ENCODE measurements at places on chromosomes 6 and 20.
A peak's percentile ranks its signal among the peaks of the same experiment; 100 is the strongest.

GRCh38 chr6:50935442-50935841 is 116.8 kb downstream of the TFAP2B start:
- no peak for DNase-seq

DNA sequence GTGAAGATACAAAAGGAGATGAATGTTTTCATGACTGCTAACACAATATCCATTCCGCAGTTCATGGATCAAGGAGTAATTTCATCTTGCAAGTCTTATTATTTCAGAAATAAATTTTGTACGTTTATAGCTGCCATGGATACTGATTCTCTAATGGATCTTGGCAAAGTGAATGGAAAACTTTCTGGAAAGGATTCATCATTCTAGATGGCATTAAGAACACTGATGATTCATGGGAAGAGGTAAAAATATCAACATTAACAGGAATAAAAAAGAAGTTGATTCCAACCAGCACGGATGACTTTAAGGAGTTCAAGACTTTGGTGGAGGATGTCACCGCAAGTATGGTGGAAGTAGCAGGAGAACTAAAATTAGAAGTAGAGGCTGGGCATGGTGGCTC is 2.8 kb downstream of the HUS1B start:
- no peak for DNase-seq

DNA sequence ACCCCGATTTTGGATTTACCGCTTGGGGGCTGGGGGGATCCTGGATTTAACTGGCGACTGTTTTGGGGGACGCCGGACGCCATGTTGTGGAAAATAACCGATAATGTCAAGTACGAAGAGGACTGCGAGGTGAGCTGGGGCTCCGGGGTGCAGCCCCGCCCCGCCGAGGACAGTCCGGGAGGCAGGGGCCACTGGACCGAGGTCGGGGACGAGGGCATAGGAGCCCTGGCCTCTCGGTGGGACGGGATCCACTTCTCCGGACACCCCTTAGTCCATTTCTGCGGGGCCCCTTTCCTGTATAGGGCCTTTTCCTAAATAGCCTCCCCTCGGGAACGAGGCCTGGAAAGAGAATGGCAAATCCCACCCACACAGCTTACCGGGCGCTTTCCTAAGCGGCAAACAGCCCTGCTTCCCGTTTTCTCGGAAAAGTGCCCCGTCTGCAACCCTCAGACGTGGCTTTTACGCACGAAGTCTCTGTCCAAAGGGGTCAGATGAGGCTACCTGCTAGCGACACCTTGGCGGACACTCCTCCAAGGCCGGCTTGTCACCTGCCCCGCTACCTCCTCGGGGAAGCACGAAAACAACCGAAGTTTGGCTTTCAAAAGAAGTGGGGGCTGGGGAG is 469 bp downstream of the TFAP2C start:
- DNase-seq, result no peak

DNA sequence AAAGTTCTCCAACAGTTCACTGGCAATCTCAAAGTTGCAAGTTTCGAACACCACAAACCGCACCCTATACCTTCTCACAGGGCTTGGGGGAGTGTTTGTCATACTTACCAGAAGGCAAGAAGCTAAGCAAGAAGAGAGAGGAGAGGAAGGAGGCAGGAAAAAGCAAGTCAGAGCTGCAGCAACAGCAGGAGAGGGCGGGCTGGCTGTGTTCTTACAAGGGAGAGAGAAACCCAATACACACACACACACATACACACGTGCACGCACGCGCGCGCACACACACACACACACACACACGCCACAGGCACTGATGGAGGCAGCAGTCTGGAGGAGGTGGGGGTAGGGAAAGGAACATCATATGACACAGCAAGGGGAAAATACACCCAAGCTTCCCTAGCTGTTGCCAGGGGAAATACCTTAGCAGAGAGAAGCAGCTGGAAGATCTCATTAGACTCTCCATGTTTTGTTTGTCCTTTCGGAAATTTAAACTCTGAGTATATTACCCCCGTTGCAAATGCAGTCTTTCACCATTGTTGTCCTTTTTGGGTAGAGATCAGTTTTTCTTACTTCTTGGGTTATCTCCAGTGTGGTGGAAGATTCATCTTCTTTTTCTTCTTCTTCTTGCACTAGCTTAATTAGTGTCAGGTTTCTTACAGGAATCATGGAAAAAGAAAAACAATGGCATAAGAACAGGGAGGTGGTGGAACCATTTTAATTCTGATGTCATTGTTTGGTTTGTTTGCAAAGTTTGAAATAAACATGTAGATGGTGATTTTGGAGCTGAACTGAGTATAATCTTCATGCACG is at the start of gene TXLNB:
TXLNB (minus strand) TSS at position 186 of the 807 bp plus-strand sequence. CDS start 3,099 bp downstream, outside the sequence.
- DNase-seq, result peak; percentile 71

DNA sequence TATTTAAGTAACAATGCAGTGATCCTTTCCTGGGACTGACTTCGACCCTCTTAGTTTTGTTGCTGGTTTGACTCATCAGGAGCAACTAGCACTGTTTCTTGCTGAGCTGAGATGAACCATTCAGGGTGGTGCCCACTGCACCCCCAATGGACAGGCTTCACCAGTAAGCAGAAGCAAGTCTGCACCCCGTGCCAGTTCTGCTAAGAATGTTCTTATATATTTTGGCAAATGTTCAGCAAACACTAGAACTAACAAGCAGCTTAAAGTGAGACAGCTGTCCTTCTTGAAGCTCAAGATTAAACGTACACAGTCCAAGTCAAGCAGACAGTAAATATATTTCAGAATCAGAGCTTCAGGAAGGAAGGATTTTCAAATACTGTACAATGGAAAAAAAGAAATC is 561.3 kb upstream of the CDH4 start:
- no peak for DNase-seq

GRCh38 chr6:58073263-58073662 is 755.8 kb downstream of the PRIM2 start:
- DNase-seq, result no peak

- DNase-seq, result no peak
Observed at GRCh38 chr20:40749985-40750506, 61.0 kb upstream of the MAFB start.

- DNase-seq, result no peak
Observed at GRCh38 chr20:2518558-2518957, 9.8 kb upstream of the ZNF343 start.

DNA sequence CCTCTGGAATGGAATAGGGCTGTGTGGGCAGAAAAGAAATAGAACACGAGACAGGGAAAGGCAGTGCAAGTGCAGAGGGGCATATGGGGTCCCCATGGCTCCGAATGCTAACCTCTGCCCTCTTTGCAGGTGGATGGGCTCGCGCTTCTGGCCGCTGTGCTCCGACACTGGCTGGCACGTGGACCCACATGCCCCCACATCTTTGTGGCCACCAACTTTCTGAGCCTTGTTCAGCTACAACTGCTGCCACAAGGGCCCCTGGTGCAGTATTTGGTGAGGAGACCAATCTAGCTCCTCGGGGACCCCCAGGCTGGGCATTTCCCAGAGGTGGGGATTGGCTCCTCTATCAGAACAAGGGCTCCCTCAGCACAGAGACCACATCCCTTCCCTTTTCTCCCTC is 1.1 kb upstream of the SAPCD1 start:
- DNase-seq, result no peak

DNA sequence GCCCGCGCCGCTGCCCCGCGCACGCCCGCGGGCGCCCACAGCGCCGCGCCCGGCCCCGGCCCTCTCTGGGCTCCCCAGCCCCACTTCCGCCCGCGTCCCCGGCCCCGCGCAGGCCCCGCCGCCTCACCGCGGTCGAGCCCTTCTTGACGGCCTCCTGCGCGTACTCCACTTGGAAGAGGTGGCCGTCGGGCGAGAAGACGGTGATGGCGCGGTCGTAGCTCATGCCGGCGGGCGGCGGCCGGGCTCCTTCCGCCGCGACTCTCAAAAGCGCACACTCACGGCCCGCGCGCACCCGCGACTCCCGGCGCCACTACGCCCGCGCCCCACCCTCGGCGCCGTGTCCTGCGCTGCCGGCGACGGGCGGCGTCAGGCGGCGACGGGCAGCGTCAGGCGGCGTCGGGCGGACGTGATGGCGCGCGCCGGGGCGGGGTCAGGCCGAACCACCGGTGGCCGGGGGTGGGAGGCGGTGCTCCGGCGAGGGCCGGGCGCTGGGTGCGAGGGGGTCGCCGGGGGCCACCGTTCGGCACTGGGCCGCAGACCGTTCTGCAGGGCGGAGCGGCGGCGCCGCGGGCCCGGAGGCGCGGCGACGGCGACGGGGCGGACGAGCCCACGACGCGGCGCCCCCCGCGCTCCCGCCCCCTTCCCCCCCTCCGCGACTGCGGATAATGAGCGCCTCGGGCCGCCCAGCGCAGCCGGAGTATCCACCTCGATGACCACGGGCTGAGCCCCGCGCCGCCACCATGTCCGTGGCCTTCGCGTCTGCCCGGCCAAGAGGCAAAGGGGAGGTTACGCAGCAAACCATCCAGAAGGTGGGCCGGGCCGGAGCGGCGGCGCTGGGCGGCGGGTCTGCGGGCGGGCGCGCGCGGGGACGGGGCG is at the start of the genes PSMA7 and SS18L1:
PSMA7 (minus strand) TSS at position 314 of the 876 bp plus-strand sequence; CDS start at position 223, 91 bp downstream.
SS18L1 (plus strand) TSS at position 689 of the 876 bp plus-strand sequence; CDS start at position 741, 52 bp downstream.
- DNase-seq, result peak; percentile 67

- DNase-seq, result no peak
Observed at GRCh38 chr20:39974966-39975501, 714.0 kb downstream of the MAFB start.

DNA sequence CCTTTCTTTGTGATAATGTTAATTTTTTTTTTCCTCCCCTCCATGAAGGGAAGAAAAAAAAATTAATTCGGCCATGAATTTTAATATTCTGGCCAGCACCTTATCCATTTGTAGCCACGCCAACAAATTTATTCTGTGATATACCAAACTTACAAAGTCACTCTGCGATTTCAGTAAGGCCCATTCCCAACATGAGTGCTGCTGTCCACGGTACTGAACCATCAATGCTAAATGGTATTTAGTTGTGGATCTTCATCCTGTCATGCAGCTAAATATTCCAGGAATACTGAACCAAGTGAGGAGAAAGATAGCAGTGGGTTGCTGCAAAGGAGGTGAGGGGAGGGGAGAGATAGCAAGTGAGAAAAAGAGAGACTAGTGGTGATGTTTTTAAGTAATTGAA is 19.5 kb upstream of the RSPH4A start:
- DNase-seq, result no peak

DNA sequence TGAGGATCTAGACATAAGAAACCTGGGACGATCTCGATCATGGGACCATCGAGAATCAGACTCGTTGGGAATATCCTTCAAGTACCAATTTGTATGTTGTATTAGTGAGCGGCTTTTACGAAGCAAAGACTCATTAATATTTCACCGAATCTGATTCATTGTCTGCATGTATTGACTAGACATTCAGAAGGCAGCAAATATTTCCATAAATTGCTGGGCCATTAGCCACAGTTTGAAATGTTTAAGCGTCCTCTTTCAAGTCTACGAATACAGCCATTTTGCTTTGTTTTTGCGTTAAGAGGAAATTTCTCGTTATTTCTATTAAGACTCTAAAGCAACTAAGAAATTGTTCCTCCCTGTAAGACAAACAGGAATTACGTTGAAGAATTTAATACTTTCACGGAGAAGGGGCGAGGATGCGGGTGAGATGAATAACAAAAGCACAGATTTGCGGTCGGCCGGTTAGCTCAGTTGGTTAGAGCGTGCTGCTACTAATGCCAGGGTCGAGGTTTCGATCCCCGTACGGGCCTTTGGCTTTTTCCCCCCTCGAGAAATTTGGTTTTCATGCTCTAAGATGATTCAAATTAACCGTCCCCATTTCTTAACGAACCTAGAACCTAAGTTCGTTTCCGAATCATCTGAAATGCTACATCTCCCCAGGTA is 18.5 kb downstream of the POM121L2 start:
- no peak for DNase-seq

GRCh38 chr6:64255000-64255399 is 619.4 kb downstream of the PHF3 start:
- DNase-seq, result no peak

DNA sequence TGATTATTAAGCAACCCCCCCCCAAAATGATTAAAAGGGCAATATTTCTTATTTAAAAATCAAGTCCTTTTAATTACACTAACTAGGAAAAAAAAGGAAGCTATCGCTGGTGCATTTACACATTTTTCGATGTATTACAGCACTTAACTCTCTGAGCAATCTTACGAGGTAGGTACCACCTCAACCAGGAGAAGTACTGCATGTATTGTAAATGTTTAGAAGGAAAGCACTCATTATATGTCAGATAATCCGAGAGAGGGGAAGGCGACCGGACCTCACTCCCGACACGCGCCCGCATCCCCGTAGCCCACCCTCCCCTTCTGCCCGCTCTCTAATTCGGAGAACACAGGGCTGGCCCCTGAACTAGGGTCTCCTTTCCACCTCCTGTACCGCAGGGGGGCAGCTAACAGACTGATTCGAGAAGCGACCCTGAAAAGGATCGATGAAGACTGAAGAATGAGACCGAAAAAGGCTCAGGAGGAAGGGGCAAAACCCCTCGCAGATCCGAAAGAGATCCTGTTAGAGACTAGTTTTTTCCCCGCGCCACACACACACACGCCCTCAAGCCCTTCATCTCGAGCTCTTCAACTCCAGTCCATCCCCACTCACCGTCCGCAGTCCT is 337 bp downstream of the ESF1 start:
- no peak for DNase-seq

DNA sequence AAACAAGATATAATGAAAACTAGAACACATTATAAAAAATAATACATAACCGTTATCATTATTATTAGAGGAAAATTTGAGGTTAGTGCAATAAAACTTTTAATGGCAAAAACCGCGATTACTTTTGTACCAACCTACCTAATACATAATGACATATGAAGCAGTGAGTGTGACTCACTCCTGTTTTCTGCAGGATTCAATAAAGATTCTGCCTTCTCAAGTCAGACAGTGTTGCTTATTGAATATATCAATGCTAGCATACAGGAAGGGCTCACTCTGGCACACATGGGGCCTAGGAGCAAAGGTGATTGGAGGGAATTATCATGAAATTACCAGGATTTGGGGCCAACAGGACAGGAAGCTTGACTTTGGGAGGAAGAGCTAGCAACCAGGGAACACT is 230.8 kb upstream of the CEP162 start:
- no peak for DNase-seq

DNA sequence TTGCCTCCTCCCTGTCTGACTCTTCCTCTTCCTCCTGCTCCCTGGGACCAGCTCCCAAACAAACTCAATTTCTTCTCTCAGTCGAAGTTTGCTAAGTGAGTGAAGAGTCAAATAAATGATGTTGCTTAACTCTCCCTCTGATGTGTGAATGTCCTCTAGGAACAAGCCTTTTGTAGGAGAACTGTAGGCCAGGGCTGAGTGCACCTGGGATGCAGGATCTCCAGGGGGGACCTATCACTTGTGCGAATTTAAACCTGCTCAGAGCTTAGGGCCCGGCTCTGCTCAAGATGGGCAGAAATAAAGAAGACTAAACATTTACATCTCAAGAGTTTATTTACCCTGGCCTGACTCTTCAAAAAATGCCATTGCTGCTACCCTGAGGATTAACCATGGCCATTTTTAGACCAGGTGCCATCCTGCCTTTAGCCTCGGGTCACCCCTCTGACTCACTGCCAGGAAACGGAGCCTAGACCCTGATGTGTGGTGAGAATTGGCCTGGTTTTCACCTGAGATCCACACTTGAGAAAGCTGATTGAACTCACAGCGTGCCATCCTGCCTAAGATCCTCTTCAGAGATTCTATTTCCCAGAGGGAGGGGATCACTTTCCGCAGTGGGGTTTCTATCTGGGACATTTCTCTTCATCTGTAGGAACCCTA is 63.6 kb upstream of the CD93 start:
- no peak for DNase-seq
